COR-L47 (cell line): ENCODE measurements at places on chromosomes 7 and 10.

DNA sequence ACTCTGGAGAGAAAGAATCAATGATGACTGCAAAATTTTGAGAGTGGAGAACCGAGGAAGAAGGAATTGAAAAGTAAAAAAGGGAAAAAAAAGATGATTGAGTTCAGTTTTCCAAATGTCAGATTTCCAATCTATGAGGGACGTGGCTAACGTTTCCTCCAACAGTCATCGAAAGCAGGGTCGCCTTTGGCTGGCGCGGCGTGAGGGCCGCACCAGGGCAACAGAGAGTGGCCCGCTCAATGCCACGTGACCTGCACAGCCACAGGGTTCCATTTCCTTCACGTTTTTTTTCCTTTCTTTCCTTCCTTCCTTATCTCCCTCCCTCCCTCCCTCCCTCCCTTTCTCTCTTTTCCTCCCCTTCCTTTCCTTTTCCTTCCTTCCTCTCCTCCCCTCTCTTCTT lies 101.9 kb downstream of the WDR37 start:
- no peak for DNase-seq

- no peak for DNase-seq
These were observed 74.0 kb upstream of the VWDE start for GRCh38 chr7:12477620-12478019.

DNA sequence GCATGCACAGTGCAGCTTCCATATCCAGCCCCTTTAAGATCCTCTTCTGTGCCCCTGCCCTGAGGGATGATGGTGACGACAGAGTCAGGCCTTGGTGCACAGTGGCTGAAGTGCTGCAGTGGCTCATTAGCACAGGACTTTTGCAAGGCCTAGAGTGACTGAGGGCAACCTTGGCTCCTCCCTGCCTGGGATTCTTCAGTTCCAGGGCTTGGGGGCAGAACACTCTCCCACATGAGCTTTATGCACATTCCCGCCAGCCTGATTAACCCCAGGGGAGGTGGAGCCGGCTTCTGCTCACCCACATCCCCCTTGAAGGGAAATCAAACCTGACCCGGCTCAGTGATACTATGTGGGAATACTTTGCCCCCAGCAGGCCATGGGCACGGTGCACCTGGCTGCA lies 253.4 kb downstream of the GALNT17 start:
- no peak for DNase-seq

DNA sequence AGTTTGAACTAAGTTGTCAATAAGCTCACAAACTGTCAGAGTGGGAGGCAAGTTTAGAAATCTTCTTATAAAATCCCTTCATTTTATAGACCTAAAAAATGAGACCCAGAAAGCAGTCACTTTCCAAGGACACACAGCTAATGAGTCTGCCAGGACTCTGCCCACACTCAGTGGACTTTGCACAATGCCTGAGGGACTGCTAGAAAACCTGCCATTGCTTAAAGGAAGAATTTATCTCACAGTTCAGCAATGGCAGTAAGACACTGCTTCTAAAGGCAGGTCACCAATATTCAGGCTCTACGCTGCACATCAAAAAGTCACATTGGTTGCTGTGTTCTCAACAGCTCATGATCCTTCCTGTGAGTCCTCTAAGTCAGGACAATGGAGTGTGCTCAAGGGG lies 698.1 kb downstream of the GRID1 start:
- no peak for DNase-seq

DNA sequence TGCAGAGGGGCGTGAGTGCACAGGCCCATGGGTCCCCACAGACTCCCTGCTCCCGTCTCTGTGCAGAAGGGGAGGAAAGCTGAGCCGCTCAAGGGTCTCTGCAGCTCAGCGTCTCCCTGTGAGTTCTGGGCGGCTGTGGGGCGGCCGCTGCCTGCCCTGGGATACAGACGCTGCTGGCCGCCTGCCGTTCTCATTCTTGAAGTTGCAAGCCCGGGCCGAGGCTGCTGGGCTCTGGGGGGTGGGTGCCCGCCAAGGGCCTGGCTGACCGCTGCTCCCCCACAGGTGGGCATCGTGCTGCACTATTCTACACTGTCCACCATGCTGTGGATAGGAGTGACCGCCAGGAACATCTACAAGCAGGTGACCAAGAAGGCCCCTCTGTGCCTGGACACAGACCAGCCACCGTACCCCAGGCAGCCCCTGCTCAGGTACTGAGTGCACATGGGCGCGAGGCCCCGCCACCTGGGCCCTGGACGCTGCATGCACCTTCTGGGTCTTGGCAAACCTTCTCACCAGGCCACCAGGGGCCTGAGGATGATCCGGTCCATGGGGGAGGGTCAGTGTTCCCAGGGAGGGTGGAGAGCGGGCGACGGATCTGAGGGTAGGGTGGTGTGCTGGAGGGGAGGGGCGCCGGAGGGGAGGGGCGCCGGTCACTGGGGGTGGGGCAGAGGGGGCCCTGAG lies 14.8 kb downstream of the ADGRA1 start:
- no peak for DNase-seq

DNA sequence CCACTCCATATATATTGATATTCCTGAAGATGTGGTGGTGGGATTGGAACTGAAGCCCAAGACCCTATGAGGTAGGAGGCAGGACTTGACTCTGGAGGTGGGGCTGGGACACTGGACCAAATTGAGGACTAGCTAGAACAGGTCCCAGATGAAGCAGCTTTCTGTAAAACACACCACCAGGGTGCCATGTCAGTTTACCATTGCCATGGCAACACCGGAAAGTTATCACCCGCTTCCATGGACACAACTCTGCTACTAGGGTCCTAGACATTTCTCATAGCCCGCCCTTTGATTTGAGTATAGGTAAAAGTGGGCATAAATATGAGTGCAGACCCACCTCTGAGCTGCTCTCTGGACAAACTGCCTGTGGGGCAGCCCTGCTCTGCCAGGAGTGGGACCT lies 490.5 kb upstream of the PFKP start:
- no peak for DNase-seq

- peak; percentile 17 for DNase-seq
These were observed 526 bp downstream of the CH25H start for GRCh38 chr10:89206402-89207180.

DNA sequence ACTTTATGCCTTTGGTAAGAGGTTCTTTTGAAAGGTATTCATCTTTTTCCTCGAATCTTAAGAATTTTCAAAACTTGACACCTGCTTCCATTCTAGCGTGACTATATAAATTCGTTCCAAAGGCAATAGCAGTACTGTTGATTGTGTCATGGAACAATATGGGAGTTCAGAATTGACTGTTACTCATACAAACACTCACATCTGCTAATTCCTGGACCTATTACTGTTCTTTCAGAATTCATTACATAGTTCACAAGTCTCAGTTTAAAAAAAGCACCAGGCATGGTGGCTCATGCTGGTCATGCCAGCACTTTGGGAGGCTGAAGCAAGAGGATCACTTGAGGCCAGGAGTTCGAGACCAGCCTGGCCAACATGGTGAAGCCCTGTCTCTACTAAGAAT lies 80.9 kb downstream of the CACNB2 start:
- no peak for DNase-seq

DNA sequence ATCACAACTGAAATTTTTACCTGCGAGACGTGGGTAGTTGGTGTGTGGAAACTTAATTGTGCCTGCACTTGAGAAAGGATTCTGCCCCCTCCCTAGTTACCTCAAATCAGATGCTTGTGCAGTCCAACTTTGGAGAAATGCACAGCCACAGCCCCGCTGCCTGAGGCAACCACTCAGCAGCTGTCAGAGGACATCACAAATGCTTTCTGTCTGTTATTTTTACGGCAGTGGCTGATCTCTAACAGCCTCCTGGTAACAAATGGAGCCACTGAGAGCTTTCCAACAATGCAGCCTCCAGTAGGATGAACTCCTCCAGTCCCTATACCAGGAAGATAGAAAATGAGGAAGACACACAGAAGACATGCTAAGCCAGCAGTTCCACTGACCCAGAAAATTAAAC lies 712.2 kb upstream of the GHITM start:
- DNase-seq = no peak

GRCh38 chr10:47326306-47326926 lies 4.2 kb downstream of the GDF2 start:
- DNase-seq = no peak

DNA sequence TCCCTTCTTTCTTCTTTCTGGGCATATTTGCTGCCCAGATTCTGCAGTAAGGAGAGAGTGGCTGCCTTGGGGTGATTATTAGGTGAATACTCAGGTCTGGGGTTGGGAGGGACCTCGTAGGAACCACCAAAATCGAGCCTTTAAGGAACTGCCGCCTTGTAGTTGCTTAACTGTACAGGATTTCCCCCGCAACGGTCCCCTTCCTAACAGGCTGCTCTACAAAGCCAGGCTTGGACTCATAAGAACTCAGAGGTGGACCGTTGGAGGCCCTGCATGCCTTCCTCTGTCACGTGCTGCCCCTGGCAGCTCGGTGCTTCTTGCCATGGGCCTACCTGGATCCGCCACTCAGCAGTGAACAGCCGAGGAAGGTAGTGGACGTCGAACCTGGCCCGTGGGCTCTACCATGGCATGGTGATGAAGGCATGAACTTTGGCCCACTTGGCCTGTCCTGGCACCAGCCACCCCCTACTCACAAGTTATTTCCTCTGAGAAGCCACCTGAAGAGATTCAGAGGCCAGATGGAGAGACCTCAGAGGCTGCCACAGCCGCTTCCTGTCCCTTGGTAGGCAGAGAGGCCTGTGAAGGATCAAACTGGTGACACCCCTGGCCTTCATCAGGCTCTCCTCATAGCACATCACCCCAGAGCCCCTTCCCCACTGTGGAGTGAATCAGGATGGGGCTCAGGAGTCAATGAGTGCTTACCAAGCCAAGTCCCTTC lies 54.6 kb downstream of the NOD1 start:
- no peak for DNase-seq

GRCh38 chr7:41574377-41574776 lies 128.5 kb downstream of the INHBA start:
- DNase-seq = no peak

- peak; percentile 45 for DNase-seq
These were observed 9.4 kb downstream of the TMEM106B start for GRCh38 chr7:12220389-12221046.

DNA sequence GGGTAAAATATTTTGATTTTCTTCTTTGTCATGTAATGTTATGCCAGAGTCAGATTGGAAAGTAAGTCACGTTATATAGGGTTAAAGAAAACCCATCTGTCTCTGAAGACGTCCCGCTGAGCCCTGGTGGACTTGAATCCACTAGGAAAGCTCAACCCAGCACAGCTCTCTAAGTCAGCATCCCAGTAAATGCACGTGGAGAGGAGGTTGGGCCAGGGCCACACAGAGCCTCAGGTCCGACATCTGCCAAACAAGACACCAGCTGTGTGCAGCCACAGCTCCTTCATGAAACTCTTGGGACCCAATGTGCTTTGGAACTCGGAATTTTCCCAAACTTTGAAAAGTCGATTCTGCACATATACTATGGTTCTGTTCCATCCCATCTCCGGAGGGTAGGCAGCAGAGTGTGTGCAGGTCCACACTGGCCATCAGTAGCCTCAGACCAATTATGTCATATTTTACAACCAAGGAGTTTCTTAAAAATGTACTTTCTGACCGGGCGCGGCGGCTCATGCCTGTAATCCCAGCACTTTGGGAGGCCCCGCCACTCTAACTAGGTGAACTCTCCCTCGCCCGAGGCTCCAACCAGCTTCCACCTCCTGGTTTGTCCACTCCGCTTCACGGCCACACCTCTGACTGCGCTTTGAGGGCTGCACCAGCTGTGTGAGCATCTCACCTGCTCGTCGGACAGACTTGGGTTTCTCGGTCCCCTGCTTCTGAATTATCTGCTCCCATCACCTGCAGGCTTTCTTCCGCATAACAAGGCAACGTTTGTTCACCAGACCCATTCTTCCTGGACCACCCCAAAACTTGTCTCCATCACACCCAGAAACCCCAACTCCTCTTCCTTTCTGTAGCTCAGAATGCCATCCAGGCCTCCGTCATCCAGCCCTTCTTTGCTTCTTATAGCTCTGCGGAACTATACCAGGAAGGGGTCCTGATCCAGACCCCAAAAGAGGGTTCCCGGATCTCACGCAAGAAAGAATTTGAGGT lies 29.7 kb upstream of the DNAJB6 start:
- DNase-seq = no peak

- DNase-seq = no peak
These were observed 13.3 kb upstream of the MIOS start for GRCh38 chr7:7553386-7553785.

DNA sequence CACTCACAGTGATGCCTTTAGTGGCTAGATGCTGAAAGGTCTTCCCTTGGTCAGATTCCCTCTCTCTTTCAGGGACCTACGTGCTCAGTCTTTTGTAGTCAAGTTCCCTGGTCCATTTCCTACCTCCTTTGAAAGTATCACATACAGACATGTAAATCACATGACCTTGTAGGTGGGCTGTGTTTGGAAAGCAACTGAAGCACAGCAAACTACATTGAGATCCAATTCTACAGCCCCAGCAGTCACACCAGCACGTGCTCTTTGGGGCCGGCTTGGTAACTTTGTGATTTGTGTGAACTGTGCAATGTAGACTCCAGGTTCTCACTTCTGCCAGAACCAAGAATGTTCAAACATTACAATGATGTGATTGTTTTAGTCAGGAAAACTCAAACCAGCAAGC lies 89.7 kb upstream of the PLPP4 start:
- no peak for DNase-seq

- DNase-seq = peak; percentile 61
These were observed 44.3 kb upstream of the CABCOCO1 start for GRCh38 chr10:61618388-61618961.

DNA sequence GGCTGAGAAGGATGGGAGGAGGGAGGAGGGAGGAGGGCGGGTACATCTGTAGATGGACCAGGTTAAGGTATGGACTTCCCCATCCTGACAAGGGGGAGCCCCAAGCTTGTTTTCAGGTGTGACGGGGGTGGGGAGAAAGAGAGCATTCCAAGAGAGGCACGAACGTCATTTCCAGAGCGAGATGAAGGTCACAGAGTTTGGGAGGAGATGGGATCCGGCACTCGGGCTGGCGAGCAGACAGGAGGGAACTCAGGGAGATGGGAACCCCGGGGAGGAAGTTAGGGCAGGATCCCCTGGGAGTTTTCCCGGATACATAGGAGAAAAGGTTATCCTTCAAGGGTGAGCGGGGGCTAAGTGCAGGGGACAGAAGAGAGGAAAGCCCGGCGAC lies 118.8 kb downstream of the CUX1 start:
- no peak for DNase-seq

DNA sequence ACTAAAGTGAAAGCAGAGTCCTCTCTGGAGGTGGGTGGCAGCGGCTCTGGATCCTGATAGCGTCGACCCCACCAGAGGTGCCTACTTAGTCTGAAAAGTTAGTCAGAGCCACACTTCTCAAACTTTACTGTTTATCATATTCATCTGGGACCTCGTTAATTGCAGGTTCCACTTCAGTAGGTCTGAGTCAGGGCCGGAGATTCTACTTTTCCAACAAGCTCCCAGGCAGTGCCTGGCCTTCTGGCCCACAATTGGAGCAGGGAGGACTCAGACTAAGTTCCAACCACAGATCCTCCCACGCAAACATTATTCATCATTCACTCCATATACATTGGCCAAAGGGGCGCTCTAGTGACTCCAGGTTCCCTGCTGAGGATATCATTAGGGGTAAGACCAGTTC lies 78.1 kb downstream of the VSTM4 start:
- no peak for DNase-seq

- DNase-seq = no peak
These were observed at the start of gene DHX32 for GRCh38 chr10:125881192-125881591. DHX32 (minus strand) TSS chr10:125881292; CDS start chr10:125880824, 468 bp downstream.

- DNase-seq = peak; percentile 6
These were observed 426.4 kb downstream of the PTPRN2 start for GRCh38 chr7:158161194-158161593.
